Stimulated activated CD4-positive, alpha-beta T cell treated with anti-CD3 and anti-CD28 coated beads, TNF-alpha, amount 100 ng/mL, for 1 hour (primary cell): ENCODE measurements at places on chromosomes 1 and 21.

- DNase-seq: no peak
These were observed 63.3 kb downstream of the POFUT2 start for GRCh38 chr21:45224189-45224938.

- DNase-seq: no peak
These were observed 16.4 kb downstream of the ZBTB21 start for GRCh38 chr21:41993744-41994143.

DNA sequence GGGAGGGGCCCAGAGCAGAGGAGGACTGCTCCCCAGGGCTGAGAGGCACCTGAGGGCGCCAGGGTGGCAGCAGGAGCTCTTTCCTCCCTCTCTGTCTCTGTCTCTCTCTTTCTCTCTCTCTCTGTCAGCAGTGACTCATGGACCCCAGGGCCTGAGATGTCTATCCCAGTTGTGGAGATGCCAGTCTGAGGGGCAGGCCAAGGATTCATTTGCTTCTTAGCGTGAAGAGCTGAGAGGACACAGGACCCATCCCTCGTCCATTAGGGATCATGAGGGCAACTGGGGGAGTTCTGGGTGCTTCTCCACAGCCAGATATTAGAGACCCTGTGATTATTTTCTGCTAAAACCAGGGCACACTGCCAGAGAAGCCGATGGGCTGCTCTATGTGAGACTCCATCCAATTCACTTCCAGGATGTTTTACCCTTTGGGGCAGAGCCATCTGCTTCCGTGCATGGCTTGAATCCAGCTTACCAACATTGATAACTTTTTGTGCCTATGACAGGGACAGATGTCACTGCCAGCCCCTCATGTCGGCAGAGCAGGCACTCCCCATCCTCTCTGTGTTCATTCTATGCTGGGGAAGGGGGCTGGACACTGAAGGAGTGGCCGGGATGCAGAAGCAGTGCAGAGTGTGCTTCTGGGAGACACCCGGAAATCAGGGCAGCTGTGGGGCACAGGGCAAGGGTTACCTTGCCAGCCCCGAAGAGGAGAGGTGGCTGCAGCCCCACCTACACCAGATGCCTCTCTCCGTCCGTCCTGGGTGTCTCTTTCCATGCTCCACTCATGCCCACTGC, 4.1 kb upstream of the PCBP3 start:
- no peak for DNase-seq

DNA sequence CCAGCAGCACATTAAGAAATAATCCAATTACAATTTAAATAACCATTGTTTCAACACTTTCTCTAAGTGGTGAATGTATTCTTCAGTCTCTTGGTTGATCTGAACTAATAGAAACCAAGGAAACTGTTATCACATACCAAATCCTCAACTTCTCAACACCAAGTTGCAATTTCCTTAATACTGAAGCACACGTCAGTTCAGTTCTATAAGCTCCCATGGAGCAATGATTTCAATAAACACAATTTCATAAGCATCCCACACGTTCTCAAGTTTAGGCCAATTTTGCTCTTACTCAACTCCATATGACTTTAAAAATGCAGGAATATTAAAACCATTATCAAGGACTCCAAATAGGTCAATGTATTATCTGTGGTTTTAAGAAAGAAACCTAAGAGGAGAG, 5.8 kb upstream of the ERG start:
- no peak for DNase-seq

DNA sequence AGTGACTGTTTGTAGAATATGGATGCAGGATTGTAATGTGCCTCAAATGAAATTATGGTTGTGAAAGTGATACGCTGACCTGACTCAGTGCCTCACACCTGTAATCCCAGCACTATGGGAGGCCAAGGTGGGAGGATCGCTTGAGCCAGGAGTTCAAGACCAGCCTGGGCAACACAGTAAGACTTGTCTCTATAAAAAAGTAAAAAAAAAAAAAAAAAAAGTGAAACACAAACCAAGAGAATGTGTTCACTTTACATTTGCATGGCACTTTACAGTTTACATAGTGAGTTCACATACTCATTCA, 2.0 kb downstream of the CAPN2 start:
- no peak for DNase-seq

DNA sequence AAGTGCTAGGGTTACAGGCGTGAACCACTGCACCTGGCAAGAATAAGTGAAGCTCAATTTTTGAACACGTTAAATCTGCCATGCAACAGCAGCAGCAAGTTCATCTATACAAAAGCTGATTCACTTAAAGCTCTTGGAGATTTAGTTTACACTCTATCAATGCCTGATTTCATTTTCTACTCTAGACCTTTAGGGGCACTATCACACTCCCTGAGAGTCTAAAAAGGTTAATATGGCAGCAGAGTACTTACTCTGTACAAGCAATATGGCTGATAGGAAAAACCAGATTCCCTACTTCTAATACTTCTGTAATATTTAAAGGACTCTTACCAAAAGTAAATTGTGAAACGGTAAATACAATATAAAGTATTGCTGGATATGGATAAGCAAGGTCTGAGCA, 4.8 kb downstream of the RBM34 start:
- DNase-seq: no peak

DNA sequence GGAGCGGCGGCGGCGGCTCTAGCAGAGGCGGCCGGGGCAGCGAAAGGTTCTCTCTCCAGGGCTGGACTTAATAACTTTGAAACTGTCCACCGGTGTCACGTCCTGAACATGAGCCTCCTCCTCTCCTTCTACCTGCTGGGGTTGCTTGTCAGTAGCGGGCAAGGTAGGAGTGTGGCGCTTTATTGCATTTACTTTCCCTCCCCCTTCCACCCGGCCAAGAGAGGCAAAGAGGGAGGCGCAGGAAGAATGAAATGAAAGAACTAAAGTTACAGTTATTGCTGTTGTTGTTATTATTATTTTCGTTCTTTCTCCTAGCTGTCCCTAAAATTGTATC, 214 bp downstream of the NCAM2 start:
- DNase-seq: no peak

DNA sequence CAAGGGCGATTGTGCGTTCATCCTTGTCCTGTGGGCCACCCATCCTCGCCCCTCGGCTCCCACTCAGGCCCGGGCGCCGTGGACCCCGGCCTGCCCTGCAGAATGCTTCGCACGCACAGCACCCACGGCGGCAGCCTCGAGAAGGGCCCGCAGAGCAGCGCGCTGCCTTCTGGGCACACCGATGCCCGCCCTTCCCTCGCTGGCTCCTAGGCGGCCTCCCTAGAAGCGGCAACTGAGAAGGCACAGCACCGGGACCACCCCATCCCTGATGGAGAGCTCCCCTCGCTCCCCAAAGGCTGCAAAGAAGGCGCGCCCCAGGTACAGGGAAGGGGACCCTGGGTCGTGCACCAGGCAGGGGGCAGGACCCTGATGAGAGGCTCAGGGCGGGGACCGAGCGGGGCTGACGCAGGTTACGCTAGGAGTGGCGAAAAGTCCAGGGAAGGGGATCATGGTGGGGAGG, 971 bp downstream of the CAPZB start:
- no peak for DNase-seq

- no peak for DNase-seq
These were observed at the start of gene PLEKHN1 for GRCh38 chr1:966135-966703. PLEKHN1 (plus strand) TSS chr1:966482; CDS start chr1:966532, 50 bp downstream.

- DNase-seq: no peak
These were observed 24.4 kb upstream of the CLDN14 start for GRCh38 chr21:36504067-36505058.

- no peak for DNase-seq
These were observed 51.0 kb downstream of the SMYD2 start for GRCh38 chr1:214331827-214332423.

GRCh38 chr21:31075848-31076247, 37.6 kb upstream of the KRTAP19-8 start:
- no peak for DNase-seq

GRCh38 chr1:201619513-201619912, 80.6 kb downstream of the NAV1 start:
- no peak for DNase-seq

DNA sequence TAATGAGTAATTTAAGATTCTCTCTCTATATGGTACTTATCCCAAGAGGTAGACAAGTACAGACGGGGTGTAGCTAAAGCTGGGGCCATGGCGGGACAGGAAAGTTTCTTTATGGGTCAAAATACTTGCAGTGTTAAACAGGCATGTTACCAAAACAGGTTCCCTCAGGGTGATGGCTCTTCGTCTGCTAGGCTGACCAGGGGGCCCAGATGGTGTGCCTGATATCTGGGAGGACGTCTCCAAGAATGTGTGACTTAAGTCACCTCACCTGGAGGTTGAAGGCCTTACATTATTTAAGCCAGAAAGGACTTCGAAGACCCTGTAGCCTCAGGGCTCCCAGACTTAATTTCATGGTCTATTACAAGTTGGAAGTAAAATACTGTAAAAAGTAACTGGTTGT, 52.7 kb upstream of the FMOD start:
- DNase-seq: no peak

- no peak for DNase-seq
These were observed 18.6 kb upstream of the BCL10 start for GRCh38 chr1:85295006-85295431.

GRCh38 chr1:209800984-209801834, 4.7 kb downstream of the IRF6 start:
- no peak for DNase-seq

DNA sequence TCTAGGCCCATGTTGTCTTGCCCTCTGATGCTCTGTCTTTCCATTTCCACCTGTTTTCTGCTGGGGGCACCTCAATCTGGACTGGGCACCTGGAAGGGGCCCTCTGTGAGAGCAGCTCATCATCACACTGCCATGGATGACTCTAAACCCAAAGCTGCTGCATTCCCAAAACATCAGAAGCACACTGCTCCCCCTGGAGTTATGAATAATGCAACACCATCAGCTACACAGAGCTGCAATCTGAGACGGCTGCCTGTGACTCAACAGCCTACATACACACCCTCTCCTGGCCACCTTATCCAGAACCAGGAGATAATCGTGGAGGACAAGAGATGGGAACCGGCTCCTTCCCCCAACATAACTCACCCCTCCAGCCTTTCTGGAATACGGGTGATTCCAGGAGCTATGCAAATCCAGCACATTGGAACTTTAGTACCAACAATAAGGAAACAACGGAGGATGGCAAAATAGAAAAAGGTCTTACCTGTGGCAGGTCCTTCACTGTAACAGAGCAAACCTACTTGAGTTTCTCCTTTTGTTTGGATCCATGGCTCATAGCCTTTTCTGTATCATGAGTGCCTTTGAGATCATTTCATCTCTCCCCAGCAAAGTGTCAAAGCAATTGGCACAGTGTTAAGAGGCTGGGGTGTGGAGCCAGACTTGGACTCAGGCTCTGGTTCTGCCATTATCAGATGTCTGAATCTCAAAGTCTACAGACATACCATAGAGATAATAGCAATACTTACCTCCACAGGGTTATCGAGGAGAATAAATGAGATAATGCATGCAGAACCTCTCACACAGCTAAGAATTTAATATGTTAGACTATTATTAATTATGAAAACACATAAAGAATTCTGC, 29.3 kb downstream of the AK2 start:
- no peak for DNase-seq

- DNase-seq: no peak
These were observed 97.6 kb downstream of the NOS1AP start for GRCh38 chr1:162166917-162167615.

DNA sequence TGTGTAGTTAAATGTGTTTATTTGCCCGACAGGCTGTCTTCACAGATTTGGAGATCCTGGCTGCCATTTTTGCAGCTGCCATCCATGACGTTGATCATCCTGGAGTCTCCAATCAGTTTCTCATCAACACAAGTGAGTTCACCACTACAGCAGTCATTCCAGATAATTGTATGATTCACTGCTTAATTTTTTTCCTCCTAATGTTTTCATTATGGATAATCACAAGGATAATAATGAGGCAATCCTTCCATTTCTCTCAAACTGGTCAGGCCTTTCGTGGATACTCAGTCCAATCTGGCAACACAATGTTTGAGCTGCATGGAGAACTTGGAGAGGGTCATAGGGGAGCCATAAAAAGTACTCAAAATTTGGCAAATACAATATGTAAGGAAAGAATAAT, 168.3 kb upstream of the SGIP1 start:
- no peak for DNase-seq

GRCh38 chr1:91835087-91835521, 50.8 kb downstream of the TGFBR3 start:
- DNase-seq: no peak

DNA sequence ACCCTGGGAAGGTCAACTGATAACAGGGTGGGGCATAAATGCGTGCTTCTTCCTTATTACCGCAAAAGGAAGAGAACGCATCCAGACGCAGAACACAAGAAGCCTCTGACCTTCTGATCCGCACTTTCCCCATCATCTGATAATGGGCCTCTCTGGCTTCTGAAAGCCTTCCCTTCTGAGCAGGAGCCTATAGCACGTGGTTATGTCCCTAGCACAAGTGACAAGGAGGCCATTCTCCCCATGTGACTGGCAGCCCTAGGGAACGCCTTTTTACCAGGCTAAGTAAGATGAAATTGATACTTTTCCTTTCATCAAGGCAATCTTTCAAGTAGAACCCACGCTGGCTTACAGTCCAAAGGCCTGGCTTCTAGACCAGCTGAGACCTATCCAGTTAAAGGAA, 34.2 kb downstream of the RABIF start:
- no peak for DNase-seq

DNA sequence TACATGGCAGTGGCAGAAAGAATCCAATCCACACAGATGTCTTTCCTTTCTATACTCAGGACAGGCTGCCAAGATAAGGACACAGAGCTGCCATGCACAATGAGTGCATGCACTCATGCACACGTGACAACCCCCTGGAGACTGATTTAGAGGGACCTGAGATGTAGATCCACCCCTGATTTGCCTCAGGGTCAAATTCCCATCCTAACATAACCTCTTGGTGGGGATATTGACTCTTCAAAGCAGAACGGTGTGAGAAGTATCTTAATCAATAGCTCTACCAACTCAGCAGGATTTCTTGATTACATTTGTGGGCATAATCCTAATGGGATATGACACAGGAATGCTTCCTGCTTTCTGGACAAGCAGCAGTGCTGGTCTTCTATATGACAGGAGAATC, 125.2 kb upstream of the DSCAM start:
- DNase-seq: no peak

DNA sequence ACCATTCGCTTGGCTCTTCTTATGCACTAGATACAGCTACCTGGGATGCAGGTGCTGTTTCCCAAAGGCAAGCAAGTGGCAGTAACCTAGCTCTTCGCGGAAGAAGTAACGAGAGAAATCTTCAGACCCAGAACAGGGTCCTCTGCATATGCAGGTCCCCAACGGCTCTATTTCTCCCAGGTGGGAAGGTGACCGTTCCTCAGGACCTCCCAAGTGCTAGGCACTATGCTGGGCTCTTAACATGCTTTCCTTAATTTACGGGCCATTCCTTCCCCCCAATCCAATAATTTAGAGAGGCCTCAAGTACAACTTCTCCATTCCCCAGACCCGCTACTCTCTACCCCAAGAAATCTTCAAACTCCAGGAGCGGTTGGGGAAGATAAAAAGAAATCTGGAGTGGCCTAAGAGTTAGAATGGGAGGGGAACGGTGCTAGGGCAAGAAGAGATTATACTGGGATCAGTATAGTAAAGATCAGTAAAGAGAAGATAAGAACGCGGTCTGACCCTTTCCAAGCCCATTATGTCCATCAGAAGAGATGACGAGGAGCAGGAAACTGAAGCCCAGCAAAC, 410 bp downstream of the TXNDC12 start:
- DNase-seq: no peak

- DNase-seq: no peak
These were observed 85.1 kb upstream of the LMO4 start for GRCh38 chr1:87243573-87243972.

- no peak for DNase-seq
These were observed 6.8 kb downstream of the ODF2L start for GRCh38 chr1:86389307-86389706.
